ENCODE measurements at places on chromosomes 6 and 20.

DNA sequence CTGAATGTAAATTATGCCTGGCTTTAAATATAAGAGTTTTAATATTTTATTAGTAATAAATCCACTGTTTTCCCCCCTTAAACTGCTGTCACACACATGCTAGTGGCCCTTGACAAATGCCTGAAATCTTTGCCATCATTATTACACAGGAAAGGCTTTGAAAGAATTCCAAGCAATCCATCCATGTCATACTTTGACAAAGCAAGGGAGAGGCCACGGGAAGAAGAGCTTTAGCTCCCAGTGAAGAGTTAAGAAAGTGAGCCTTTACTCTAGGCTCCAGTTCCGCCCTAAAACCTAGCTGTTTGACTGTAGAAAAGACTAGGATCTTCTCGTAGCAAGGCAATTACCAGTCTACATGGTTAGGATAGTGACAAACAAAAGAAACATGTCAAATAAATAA, 147.9 kb downstream of the GMDS start:
- no peak for DNase-seq

- DNase-seq: no peak
These were observed 32.2 kb upstream of the HEY2 start for GRCh38 chr6:125717120-125717731.

- DNase-seq: peak; percentile 18
These were observed 45.9 kb downstream of the ZNF217 start for GRCh38 chr20:53547664-53548239.

DNA sequence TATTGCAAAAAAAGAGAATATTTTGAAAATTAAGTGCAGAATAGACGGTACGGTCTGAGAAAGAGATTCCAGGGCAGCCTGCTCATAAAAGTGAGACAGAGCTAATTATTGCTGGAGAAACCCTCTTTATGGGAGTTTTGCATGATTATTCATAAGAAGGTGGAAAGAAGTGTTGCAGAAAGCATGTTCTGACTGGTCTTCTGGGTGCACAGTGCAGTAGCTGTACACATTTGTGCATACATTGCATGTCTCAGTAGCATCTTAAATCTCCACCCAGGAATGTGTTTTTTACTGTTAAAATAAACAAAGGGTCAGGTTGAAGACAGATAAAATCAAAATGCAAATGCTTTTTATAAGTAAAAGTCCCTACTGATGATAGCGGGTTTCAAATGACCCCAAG, 1813.6 kb upstream of the DEFB115 start:
- DNase-seq: no peak

- DNase-seq: no peak
These were observed 29.4 kb downstream of the PNLDC1 start for GRCh38 chr6:159829526-159829925.

GRCh38 chr20:42484335-42484734, 705.4 kb downstream of the PTPRT start:
- no peak for DNase-seq
